Thymus (tissue), 14 donors: ENCODE measurements at places on chromosomes 7 and 10. TPM values are rescaled to one million over a fixed set of nuclear protein-coding genes. Genes with fewer than 3 reads are reported as not detected.

Gene ADAM22
- 4.3 TPM for total RNA-seq

GRCh38 chr7:79774150-79774549 lies 320.7 kb upstream of the MAGI2 start:
- H3K36me3 ChIP-seq: no peaks in the 10 kb centered on the region
- DNase-seq: no peak
- no peak overlapping the region for H3K4me3 ChIP-seq

DNA sequence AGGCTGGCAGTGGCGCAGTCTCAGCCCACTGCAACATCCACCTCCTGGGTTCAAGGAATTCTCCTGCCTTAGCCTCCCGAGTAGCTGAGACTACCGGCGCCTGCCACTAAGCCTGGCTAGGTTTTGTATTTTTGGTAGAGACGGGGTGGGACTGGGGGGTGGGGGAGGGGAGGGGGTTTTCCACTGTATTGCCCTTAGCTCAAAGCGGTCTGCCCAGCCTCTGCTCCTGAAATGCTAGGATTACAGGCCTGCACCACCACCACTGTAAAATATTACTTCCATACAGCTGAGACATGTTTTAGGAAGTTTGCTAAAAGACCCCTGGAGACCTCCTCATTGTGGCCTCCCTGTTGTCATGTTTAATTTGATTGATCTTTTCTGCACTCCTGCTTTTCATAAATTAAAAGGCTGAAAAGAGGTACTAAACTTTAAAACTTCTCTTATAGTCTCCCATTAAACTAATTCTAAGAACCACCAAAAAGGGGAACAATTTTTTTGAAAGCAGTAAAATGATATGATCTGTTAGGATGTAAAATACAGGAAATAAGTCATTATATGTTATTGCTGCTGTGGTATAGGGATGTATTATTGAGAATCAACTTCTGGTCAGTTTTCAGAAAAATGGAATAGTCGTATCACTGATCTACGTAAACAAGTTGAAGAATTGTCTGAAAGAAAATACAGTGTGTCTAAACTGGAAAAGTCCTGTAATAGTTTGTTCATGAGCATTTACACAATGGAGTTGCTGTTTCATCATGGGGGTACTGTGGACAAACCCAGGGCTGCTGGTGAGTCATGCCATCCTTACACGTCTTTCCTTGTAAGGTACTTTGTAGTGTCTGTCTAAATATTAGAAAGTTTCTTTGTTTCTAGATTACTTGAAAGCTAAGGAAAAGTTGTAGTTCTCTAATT lies 72.9 kb upstream of the TMEM248 start:
- no peak overlapping the region for H3K27ac ChIP-seq
- no peak for DNase-seq
- peaks cover 17% of the 10 kb centered on the region for H3K4me1 ChIP-seq
- H3K27me3 ChIP-seq: peaks cover 6% of the 10 kb centered on the region
- no peak overlapping the region for H3K4me3 ChIP-seq

DNA sequence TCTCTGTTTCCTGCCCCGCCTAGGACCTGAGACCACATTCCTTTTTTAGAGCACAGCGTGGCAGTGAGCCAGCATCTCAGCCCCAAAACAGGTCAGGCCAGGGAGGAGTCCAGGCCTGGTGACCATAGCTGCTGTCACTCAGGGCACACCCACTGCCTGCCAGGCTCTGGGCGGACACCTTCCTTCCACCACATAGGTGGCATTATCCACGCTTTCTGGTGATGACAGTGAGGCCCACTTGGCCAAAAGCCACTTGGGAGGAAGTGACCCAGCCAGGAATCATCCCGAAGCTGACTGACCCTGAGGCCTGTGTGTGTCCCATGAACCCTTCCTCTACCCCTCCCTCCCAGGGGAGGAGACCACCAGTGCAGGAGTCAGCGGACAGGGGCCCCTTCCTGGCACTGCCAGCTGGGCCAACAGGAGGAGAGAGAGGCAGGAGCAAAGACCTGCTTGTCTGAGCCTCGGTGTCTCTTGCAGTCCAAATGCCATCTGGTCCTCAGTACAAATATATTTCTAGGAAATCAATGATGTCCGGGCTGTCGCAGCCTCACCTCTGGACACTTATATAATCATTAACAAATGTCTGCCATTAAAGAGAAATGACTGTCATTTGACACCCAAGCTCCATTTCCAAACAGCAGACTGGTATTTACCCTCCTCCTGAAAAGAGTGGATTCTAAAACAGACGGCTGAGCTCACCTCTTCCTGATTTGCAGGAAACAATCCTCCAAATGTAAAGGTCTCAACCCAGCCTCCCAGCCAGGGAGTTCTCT lies 63.0 kb downstream of the ABRAXAS2 start:
- H3K27me3 ChIP-seq: no peaks in the 10 kb centered on the region
- no peaks in the 10 kb centered on the region for H3K36me3 ChIP-seq
- DNase-seq: no peak
- H3K4me3 ChIP-seq: no peak overlapping the region
- H3K27ac ChIP-seq: no peak overlapping the region
- H3K4me1 ChIP-seq: no peaks in the 10 kb centered on the region

DNA sequence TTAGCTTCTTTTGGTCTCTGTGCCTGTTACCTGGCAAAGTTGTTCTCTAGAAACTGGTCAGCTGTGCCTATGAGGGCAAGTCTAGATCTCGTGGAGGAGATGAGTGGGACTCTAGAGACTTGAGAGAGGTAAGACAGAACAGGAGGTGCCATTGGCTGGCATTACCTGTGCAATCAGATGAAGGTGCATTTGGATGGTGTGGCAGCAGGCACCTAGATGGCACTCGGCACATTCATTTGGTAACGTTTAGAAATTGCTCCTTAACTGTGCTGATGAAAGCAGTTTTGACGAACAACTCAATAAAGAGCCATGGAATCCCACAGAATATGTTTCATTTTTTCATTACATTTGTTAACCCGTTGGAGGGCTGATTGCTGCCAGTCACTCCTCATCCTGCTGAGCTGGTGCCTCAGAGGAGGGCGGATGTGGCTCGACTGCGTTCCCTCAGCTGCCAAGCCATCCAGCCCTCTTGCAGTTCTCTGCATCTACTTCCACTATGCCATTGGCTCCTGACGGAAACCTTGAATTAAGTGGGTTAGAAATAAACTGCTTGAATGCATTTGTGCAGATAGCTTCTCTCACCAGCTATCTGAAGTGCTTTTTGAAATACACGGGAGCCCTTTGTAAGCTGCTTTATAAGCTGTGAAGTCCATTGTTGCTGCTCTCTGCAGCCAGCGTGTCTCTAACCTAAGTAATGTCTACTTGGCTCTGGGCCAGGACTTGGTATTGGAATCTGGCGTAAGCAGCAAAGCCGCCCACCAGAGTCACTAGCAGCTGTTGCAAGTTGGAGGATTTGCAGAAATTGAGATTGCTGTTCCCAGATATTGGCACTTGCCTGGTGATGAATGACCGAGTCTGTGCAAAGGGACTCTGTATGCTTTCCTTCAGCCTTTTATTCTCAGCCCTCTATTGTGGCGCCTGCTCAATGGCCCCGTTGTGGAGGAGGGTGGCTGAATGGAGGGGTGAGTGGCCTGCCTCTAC lies 87.4 kb downstream of the LRRC4 start:
- H3K27ac ChIP-seq: no peak overlapping the region
- H3K4me1 ChIP-seq: no peaks in the 10 kb centered on the region
- H3K27me3 ChIP-seq: no peaks in the 10 kb centered on the region

GRCh38 chr10:96978621-96979154 lies 146.6 kb downstream of the LCOR start:
- no peaks in the 10 kb centered on the region for H3K27me3 ChIP-seq
- no peak for DNase-seq
- peaks cover 6% of the 10 kb centered on the region for H3K4me1 ChIP-seq

- no peaks in the 10 kb centered on the region for H3K36me3 ChIP-seq
- no peaks in the 10 kb centered on the region for H3K27me3 ChIP-seq
- H3K27ac ChIP-seq: no peak overlapping the region
- no peaks in the 10 kb centered on the region for H3K4me1 ChIP-seq
These were observed 46.1 kb upstream of the SLC35B4 start for GRCh38 chr7:134362587-134363483.

- no peaks in the 10 kb centered on the region for H3K27me3 ChIP-seq
- no peaks in the 10 kb centered on the region for H3K4me1 ChIP-seq
- H3K4me3 ChIP-seq: no peak overlapping the region
- DNase-seq: no peak
These were observed 16.5 kb downstream of the DENND10 start for GRCh38 chr10:119120413-119120867.

DNA sequence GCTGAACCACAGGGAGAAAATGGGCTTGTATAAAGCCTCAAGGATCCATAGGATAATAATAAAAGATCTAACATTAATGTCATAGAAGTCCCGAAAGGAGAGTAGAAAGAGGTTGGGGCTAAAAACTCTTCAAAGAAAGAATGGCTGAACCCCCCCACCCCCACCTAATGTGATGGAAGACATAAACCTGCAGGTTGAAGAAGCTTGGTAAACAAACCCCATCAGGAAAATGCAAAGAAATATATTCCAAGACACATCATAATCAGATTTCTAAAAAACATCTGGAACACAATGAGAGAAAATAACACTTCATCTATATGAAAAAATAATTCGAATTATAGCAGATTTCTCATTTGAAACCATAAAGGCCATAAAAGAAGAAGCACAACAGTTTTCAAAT lies 105.6 kb upstream of the BAIAP2L1 start:
- no peaks in the 10 kb centered on the region for H3K36me3 ChIP-seq
- no peaks in the 10 kb centered on the region for H3K27me3 ChIP-seq
- no peak overlapping the region for H3K27ac ChIP-seq
- H3K4me3 ChIP-seq: no peak overlapping the region
- DNase-seq: no peak

- no peaks in the 10 kb centered on the region for H3K27me3 ChIP-seq
- no peaks in the 10 kb centered on the region for H3K4me1 ChIP-seq
- no peaks in the 10 kb centered on the region for H3K36me3 ChIP-seq
- H3K4me3 ChIP-seq: no peak overlapping the region
- no peak for DNase-seq
These were observed 47.5 kb upstream of the AGMO start for GRCh38 chr7:15609287-15609686.

DNA sequence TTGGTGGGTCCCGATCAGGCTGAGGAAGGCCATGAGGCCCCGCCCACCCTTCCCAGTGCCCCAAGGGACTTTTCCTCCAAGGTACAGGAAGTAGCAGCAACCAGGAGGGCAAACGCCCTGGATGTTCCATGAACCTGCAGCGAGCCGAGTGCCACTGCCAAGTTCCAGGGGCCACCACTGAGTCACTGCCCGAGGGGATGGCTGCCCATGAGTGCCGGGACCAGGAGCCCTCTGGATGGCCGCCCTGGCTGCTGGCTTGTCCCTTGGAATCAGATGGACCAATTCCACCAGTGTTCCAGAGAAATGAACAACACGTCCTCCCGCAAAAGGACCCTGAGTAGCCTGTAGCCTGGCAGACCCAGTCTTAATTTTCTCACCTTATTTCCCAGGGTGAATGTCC lies 74.2 kb downstream of the ZRANB1 start:
- H3K36me3 ChIP-seq: no peaks in the 10 kb centered on the region
- no peak for DNase-seq
- H3K27me3 ChIP-seq: no peaks in the 10 kb centered on the region
- no peak overlapping the region for H3K27ac ChIP-seq
- no peaks in the 10 kb centered on the region for H3K4me1 ChIP-seq
- no peak overlapping the region for H3K4me3 ChIP-seq

DNA sequence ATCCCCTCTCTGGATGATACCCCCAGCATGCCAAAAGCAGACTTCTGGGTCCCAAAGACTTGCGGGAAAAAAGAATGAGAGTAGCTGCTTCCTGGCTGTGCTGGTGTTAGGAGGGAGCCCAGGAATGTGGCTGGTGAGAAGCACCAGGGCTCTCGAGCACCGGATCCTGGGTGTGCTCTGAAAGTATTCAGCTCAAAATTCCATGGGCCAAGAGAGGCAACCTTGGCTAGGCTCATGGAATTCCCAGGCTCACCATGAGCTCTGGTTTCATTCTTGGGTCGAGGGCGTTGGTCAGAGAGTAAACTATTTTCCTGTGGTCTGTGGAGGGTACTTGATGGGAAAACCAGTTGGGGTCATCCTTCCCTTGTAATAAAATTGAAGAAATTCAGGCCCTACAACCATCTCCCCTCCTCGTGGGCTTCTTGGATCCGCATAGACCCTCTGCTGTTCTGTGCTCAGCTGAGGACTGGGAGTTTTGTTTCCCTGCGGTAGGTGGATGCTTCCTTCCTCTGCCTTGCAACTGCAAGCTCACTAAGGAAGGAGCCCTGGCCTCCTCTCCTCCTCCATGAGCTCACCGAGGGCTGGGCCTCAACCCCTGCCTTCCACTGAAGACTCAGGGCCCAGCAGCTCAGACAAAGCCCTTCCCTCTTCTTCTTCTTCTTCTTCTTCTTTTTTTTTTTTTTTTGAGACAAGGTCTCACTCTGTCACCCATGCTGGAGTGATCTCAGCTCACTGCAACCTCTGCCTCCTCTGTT lies 34.5 kb upstream of the AQP1 start:
- no peaks in the 10 kb centered on the region for H3K27me3 ChIP-seq
- no peaks in the 10 kb centered on the region for H3K36me3 ChIP-seq
- no peak overlapping the region for H3K27ac ChIP-seq
- DNase-seq: no peak
- H3K4me1 ChIP-seq: no peaks in the 10 kb centered on the region

GRCh38 chr10:44689368-44689767 lies 221.8 kb upstream of the TMEM72 start:
- no peaks in the 10 kb centered on the region for H3K36me3 ChIP-seq
- no peaks in the 10 kb centered on the region for H3K4me1 ChIP-seq
- no peak overlapping the region for H3K4me3 ChIP-seq

GRCh38 chr7:28478656-28479055 lies 66.3 kb downstream of the CREB5 start:
- H3K4me1 ChIP-seq: peaks cover 7% of the 10 kb centered on the region
- no peak overlapping the region for H3K4me3 ChIP-seq
- H3K27ac ChIP-seq: no peak overlapping the region

DNA sequence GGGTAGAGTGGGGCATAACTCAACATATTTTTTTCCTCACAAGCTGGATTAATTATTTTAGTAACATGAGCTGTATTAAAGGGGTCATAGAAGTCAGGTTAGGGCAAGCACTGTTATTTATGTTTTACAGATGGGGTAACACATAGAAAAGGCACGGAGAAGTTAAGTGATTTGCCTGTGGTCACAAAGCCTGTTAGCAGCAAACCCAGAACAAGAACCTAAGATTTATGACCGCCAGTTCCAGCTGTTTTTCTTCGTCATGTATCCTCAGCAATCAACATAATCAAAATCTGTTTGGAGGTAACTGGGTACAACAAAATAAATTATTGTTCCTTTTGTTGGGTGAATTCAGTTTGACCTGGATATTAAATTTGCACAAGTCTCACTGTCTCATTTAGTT lies 57.2 kb upstream of the BET1 start:
- no peaks in the 10 kb centered on the region for H3K4me1 ChIP-seq
- no peak for DNase-seq
- H3K4me3 ChIP-seq: no peak overlapping the region
- H3K27ac ChIP-seq: no peak overlapping the region

DNA sequence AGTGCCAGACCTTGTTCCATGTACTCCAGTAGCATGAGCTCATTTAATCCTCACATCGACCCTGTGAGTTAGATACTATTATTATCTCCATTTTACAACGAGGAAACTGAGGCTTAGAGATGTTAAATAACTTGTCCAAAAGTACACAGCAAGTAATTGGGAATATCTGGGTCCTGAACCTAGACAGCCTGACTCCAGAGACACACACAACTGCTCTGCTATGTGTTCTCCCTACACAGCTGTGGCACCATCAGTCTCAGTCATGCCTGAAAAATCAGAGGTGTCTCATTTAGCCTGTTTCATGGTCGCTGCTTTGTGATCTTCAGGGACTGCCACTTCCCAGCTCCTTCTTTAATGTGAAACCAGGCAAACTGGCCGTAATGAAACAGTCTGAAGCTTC lies 56.5 kb downstream of the COL1A2 start:
- no peak overlapping the region for H3K27ac ChIP-seq
- H3K4me3 ChIP-seq: no peak overlapping the region
- no peaks in the 10 kb centered on the region for H3K27me3 ChIP-seq
- no peaks in the 10 kb centered on the region for H3K4me1 ChIP-seq
- no peaks in the 10 kb centered on the region for H3K36me3 ChIP-seq
